ENCODE measurements at places on chromosomes 12 and 14. TPM values are rescaled to one million over a fixed set of nuclear protein-coding genes. Genes with fewer than 3 reads are reported as not detected.

DNA sequence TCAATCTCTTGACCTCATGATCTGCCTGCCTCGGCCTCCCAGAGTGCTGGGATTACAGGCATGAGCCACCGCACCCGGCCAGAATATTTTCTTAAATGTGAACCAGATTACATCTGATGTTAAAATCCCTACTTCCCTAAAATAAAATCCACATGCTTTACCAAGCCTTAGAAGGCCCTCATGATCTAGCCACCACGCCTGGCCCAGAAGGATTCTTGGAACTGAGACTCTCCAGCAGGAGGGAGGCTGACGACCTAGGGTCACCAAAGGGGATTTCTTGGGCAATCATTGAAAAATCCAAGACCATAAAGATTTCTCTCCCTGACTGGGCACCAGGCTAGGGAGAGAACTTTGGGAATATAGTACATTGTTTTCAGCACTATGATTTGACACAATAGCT, 25.2 kb upstream of the RASSF3 start:
- no peaks in the 10 kb centered on the region for H3K27me3 ChIP-seq
- no peak overlapping the region for H3K4me3 ChIP-seq
- peaks cover 5% of the 10 kb centered on the region for H3K4me1 ChIP-seq
- peak; percentile 48 for DNase-seq
- no peak overlapping the region for H3K27ac ChIP-seq
- H3K36me3 ChIP-seq = no peaks in the 10 kb centered on the region

DNA sequence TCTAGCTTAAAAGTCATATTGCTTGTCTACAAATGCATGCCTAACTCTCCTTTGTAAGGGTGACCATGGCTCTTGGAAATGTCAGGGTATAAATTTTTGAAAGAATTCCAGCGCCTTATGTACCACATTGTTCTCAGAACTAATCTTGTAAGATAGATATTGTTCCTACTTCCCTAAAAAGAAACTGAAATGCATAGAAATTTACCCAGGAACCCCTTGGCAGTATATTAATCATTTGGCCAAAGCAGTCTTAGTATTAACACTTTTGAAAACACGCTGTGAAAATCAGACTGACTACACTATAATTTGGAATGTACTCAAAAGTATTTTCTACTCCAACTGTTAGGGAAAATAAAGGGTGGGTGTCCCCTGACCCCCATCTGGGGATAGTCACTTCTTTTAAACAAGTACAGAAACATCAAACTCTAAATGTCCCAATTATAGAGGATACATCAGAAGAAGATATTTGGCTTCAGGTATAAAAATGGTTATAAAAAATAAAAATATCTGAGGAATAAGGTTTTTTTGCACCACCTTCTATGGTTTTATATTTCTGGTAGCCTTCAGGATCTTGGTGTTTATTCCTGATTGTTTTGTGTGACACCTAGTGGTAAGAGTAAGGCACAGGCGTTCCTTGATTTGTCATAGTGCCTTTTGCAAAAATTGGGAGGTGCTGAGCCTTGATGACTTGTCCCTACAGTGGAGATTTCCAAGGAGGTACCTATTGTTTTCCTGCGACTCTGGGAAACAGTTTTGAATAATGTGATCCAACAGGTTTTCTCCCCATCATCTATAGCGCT, 2.2 kb upstream of the NFKBIA start:
- peaks cover 9% of the 10 kb centered on the region for H3K36me3 ChIP-seq
- no peak for DNase-seq
- no peak overlapping the region for H3K27ac ChIP-seq
- no peaks in the 10 kb centered on the region for H3K4me1 ChIP-seq
- H3K4me3 ChIP-seq = no peak overlapping the region
- H3K27me3 ChIP-seq = no peaks in the 10 kb centered on the region

DNA sequence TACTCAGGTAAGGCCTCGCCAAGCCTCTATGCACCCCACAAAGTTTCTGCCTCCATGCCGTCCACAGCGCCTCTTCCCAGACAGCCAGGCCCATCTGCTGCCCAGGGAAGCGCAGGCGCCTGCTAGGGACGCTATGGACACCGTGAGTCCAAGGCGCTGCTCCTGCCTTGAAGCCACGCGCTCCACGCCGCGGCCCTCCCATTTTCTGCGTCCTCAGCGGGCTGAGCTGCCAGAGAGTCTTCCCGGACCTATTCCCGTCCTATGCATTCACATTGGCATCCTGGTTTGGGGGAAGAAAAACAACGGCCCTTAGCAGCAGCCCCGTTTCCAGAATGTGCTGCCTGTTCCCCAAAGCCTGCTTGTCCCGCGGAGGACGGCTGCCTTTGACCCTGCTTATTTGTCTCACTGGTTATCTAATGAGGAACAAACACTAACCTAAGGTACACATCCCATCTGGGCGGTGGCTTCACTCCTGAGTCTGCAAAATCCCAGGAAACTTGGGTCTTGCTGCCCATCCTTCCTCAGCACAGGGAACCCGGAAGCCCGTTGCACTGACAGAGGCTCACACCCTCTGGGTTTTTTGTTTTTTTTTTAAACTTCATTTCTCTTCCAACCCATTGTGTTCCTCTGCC, 38.0 kb downstream of the MMAB start:
- H3K4me3 ChIP-seq = no peak overlapping the region
- no peak for DNase-seq
- H3K36me3 ChIP-seq = peaks cover 8% of the 10 kb centered on the region
- no peaks in the 10 kb centered on the region for H3K27me3 ChIP-seq
- H3K27ac ChIP-seq = no peak overlapping the region

DNA sequence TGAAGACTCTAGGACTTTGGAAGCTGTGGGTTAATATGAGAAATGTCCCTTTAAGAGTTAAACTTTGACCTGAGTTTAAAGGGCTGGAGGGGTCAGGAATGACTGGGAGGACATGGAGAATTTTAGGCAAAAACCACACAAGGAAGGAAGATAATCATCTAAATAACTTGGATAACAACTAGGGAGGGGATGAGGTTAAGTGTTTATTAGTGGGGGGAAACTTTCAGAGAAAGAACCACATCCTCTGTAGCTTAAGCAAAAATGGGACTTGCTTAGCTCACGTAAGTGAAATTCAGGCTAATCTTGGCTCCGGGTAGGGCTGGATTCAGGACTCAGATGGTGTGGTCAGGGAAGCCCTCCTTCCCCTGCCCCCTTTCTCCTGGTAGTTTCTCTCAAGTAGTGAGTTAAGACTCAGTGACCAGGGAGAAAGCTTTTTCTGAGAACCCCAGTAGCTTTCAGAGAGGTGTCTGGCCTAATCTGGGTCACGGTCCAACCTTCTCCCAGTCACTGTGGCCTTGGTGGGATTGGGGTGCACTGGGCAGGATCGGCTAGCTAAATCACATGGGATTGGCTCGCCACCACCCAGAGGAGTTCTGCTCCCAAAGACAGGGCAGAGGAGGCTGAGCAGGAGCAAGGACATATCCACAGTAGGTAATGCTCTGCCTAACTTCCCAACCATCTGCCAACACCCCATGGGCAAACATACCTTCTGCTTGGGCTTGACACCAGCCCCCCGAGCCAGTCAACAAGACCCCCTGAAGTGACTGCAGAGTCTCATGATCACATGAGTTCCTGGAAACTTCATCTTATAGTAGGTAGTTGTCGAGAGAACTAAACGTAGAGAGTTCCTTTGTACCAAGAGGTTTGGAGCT, 52.8 kb downstream of the ARF6 start:
- no peaks in the 10 kb centered on the region for H3K27me3 ChIP-seq
- no peak overlapping the region for H3K27ac ChIP-seq
- H3K36me3 ChIP-seq = no peaks in the 10 kb centered on the region
- H3K4me1 ChIP-seq = no peaks in the 10 kb centered on the region
- H3K4me3 ChIP-seq = no peak overlapping the region

- no peak for DNase-seq
- no peak overlapping the region for H3K4me3 ChIP-seq
- no peaks in the 10 kb centered on the region for H3K27me3 ChIP-seq
- no peak overlapping the region for H3K27ac ChIP-seq
- no peaks in the 10 kb centered on the region for H3K4me1 ChIP-seq
- H3K36me3 ChIP-seq = no peaks in the 10 kb centered on the region
Observed at GRCh38 chr14:99875836-99876235, 82.6 kb downstream of the EML1 start.

GRCh38 chr12:133010657-133011297, 24.6 kb downstream of the ZNF26 start:
- no peaks in the 10 kb centered on the region for H3K4me1 ChIP-seq
- H3K27ac ChIP-seq = no peak overlapping the region
- H3K4me3 ChIP-seq = no peak overlapping the region
- DNase-seq = no peak
- no peaks in the 10 kb centered on the region for H3K27me3 ChIP-seq

DNA sequence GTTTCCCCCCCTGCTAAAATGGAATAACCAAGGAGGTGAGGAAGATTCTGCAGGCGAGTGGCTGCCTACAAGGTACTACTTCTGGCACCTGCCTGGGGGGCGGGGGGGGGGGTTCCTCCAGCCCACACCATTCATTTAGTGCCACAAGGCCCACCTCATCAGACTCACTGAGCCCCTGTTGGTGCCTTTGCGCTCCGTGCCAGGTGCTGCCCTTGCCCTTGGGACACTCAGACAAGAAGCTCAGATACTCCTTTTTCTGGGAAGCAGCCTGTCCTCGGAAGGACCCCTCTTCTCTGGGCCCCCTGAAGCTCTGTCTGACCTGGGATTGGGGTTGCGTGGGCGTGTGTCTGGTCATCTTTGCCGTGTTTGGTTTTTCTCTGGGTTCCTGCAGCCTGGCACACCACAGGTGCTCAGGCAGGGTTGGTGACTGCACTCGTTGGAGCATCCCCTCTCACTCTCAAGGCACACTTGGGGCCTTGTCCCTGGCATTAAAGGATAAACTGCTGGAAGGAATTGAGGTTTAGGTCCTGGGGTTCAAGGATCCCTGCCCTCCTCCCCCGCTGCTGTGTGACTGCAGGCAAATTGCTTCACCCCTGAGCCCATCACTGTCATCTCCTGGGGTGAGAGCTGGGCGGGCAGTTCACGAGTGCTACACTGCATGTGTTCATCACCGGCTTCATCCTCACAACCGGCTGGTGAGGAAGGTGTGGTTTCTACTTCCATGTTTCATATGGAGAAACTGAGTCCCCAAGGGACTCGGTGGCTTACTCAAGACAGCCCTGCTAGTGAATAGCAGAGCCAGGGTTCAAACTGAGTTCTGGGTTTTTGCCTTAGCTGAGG, 16.9 kb downstream of the FAM222A start:
- no peak overlapping the region for H3K27ac ChIP-seq
- no peaks in the 10 kb centered on the region for H3K27me3 ChIP-seq
- peak; percentile 32 for DNase-seq
- no peaks in the 10 kb centered on the region for H3K4me1 ChIP-seq

DNA sequence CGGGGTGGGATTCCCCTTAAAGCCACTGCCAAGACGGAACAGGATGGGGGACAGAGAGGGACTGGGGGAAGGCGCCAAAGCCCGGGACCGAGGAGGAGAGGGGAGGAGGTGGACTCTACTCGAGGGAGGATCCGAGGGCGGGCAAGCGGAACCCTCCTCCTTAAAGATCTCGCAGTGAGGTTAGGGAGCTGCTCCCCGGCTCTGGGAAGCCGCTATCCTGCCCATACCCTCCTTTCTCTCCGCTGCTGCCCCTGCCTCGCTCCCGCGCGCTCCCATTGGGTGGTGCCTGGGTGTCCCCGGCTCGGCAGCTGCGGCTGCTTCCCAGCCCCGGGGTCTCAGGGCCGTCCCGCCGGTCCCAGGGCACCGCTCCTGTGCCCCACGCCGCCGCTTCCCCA, 16.4 kb downstream of the KRT18 start:
- no peak overlapping the region for H3K4me3 ChIP-seq
- H3K27me3 ChIP-seq = no peaks in the 10 kb centered on the region
- DNase-seq = no peak
- no peaks in the 10 kb centered on the region for H3K4me1 ChIP-seq
- no peaks in the 10 kb centered on the region for H3K36me3 ChIP-seq

DNA sequence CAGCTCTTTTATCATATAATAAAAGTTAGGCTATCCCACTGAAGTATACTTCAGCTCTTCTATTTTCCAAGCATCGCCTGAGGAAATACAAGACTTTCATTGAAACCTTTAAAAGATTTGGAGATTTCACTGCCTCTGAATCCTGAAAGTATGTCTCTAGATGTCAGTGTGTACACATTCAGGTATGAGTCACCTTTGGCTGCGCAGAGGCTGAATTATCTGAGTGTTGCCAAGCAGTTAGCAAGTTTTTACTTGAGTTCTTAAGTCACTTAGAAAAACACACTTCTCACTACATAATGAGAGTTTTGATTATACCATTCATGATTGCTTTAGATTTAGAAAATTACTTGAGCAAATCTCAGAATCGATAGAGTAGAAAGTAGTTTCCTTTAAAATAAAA, 210.3 kb downstream of the TMTC2 start:
- DNase-seq = no peak
- H3K4me3 ChIP-seq = no peak overlapping the region
- no peaks in the 10 kb centered on the region for H3K36me3 ChIP-seq
- H3K27ac ChIP-seq = no peak overlapping the region

DNA sequence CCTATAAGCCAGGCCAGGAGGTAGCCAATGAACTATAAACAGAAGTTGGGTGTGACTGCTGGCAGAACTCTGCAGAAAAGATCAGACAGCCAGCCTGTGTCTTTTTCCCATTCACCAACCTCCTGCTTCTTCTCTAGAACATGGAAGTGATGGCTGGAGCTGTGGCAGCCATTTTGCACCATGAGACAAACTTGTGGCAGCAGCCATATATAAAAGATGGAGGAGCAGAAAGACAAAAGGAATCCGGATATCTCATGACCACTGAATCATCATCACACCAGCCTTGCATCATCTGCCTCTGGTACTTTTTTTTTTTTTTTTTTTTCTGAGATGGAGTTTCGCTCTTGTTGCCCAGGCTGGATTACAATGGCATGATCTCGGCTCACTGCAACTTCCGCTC, 8.7 kb downstream of the BEGAIN start:
- no peak overlapping the region for H3K4me3 ChIP-seq
- no peaks in the 10 kb centered on the region for H3K4me1 ChIP-seq
- no peaks in the 10 kb centered on the region for H3K36me3 ChIP-seq
- H3K27ac ChIP-seq = no peak overlapping the region
- no peak for DNase-seq

DNA sequence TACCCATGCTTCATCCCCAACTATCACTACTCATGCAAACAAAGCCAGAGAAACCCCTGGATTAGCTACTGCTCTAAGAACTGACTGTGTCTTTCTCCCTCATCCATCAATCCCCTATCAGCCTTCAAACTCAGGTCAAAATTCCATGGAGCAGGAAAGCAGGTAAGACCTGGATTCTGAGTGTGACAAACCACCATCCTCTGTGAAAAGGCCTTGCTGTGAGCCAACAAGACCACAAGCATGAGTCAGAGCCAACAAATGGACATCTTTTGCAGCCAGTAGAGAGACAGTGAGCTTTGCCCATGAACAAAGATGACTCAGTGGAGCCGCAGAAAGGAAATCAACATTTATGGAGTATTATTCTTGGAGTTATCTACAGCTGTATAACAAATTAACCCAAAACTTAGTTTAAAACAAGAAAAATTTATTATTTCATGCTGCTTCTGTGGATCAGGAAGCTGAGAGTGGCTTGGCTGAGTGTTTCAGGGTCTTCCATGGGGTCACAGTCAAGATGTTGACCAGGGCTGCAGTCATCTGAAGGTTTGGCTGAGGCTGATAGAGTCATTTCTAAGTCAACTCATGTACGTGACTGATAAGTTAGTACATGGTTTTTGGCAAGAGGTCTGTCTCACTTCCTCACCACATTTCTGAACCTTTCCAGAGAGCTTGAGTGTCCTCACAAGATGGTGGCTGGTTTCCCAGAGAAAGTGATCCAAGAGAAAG, 61.1 kb downstream of the PITPNM2 start:
- DNase-seq = no peak
- H3K4me3 ChIP-seq = no peak overlapping the region
- no peaks in the 10 kb centered on the region for H3K36me3 ChIP-seq
- no peak overlapping the region for H3K27ac ChIP-seq

Gene NUAK1
- 28.2 TPM for total RNA-seq

Gene TPPP2
- not detected for total RNA-seq

Gene CCDC38
- not detected for total RNA-seq

Gene RDH16
- total RNA-seq = 0.75 TPM

Gene LRRC43
- not detected for total RNA-seq

Gene P2RX2
- not detected for total RNA-seq

Gene STAB2
- 0.45 TPM for total RNA-seq

Data from aorta (tissue), 5 donors.